ENCODE measurements at places on chromosomes 2 and 18.
A peak's percentile ranks its signal among the peaks of the same experiment; 100 is the strongest.

GRCh38 chr2:195984923-195985726, 83.5 kb downstream of the DNAH7 start:
- no peak for DNase-seq

DNA sequence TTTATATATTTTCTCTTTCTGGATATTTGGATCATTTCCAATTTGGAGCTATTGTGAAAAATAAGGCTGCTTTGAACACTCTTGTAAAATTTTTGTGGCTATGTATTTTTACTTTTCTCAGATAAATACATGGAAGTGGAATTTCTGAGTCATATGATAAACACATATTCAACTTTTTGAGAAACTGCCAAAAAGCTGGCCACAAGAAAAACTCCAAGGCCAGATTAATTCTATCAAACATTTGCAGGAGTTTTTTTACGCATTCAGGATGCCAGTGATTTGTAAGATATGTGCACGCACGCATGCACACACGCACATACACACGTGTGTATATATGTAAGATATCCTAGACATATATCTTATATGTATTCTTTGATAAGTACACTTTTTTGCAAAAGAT, 477.5 kb upstream of the SPHKAP start:
- no peak for DNase-seq

DNA sequence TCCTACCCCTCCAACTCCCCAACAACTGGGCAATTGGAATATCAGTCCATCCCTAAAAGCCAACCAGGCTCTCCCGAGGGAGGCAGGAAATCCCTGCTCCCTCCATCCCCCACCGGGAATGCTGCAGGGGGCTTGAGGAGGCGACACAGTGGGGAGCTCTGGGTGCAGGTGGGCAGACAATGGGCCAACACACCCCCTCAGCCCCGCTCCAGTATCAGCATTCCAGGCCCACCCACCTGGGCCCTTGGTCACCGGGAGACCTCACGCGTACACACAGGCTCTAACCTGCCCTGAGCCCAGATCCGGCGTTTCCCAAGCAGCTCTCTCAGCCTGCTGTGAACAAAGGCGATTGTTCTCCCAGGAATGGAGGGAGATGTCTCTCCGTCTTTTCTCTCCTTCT, 37.6 kb upstream of the FZD7 start:
- DNase-seq: no peak

- no peak for DNase-seq
These were observed 198.7 kb downstream of the LTBP1 start for GRCh38 chr2:33145459-33145858.

GRCh38 chr18:23998018-23998417, 16.5 kb upstream of the TTC39C start:
- no peak for DNase-seq

GRCh38 chr2:23900541-23901322, 26.2 kb downstream of the ATAD2B start:
- no peak for DNase-seq

DNA sequence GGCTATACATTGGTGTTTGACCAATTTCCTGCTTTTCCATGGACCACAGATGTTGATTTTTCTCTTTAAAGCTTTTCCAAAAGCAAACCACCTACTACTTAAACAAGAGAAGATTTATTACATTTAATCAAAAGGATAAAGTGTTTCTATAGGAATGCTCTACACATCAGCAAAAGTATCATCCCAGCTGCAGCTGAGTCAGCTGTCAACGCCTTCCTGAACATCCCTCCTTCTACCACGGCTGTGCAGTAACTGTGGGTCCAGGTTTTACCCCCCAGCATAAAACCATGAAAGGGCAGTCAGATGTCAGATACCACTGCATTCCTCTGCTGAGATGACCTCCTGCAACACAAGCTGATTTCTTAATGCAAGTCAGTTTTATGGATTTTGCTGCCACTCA, 524.5 kb upstream of the MEX3C start:
- no peak for DNase-seq

DNA sequence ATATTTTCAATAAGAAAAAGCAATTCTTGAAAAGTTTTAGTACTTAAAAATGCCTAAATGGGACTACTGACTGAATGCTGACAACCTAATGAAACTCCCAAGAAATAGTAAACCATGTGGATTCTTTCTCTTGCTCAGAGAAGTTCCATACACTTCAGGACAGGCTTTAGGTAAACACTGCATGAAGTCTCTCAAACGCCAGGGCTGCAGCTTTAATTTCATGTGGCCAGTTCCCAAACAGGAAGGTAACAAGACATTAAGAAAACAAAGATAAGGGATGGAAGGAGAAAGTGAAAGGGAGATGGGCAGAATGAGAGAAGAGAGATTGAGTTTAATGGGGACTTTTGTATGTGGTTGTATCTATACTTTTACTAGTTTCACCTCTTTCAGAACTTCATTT, 734.7 kb upstream of the PKDCC start:
- DNase-seq: no peak

DNA sequence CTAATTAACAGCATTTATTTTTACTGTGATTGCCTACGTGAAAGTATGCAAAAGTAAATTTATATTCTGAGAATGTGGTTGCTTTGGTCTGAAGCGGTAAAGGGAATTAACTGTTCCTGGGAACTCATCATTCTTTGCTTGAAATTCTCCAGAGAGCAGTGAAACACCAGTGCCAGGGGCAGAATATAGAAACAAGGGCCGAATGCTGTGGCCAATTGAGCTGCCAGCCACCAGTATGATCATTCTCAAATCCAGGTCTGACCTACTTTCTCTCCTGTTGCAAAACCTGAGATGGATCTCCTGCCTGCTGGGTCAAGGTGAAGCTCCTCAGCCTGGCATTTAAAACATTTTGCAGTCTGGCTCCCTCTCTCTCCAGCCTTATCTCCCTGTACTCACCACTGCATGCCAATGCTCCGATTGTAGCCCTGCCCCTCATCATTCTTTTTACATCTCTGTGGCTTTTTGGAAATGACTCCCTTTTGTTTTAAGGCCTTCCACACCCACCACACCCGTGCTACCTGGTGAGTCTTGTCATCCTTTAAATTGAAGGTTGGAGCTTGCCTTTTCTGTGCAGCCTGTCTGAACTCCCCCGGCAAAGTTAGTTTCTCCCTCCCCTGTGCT, 94.5 kb upstream of the TMEM178A start:
- DNase-seq: no peak

- DNase-seq: peak; percentile 39
These were observed 497.6 kb upstream of the FAM98A start for GRCh38 chr2:34096562-34097171.

DNA sequence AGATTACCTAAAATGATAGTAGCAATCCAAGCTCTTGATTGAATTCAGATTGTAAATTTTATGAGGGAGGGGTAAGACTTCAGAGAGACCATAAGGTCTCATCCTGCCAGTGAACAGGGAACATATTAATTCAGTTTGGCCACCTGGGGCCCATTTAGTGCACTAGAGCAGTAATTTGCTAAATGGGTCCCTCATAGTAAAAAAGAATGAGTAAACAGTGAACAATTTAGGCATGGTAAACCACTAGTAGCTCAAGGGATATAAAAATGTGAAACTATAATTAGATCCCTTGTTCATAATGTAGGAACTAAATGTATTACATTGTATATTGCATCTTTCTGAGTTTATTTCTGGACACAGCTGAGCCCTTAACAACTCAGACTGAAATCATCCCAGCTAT, 4.9 kb upstream of the PHLPP1 start:
- no peak for DNase-seq

DNA sequence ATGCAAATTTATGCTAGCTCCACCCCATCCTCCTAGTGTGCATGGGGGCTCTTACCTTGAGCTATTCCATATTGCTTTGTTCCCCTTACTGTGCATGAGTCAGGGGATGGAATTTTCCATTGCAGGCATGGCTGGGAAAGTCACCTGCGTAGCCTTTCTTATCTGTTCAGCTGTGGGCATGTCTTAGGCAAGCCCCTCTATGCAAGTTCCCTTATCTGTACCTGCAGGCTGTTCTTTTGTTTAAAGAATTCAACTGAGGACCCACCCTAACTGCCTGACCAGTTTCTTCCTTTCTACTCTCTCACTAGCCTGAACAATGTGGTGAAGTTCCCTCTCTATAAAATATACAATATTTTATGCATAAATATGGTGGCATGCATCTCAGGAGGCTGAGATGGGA, 54.2 kb upstream of the CDCA7 start:
- no peak for DNase-seq

All from CD4-positive, alpha-beta T cell treated with Interleukin-2 at 100 ng/mL for 4 hours (primary cell).